ENCODE measurements at places on chromosomes 1 and 21.

DNA sequence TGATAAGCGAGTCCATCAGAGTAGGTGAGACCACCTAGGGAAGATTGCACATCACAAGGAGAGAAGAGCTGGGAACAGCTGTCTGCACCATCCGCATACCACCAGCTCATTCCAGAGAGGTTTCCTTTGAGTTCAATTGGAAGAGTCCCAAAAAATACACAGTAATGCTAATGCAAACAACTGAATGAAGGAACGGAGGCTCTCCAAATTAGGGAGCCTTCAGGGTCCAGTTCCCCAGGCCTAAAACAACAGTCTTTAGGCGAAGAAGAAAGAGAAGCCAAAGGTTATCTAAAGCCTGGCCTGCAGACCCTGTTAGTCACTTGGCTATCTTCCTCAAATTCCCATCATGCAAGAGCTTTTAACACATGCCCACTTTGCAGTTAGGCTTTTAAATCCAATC, 246.4 kb downstream of the PBX1 start:
- DNase-seq: no peak

GRCh38 chr1:109895720-109896504, 14.7 kb upstream of the CSF1 start:
- DNase-seq: no peak

DNA sequence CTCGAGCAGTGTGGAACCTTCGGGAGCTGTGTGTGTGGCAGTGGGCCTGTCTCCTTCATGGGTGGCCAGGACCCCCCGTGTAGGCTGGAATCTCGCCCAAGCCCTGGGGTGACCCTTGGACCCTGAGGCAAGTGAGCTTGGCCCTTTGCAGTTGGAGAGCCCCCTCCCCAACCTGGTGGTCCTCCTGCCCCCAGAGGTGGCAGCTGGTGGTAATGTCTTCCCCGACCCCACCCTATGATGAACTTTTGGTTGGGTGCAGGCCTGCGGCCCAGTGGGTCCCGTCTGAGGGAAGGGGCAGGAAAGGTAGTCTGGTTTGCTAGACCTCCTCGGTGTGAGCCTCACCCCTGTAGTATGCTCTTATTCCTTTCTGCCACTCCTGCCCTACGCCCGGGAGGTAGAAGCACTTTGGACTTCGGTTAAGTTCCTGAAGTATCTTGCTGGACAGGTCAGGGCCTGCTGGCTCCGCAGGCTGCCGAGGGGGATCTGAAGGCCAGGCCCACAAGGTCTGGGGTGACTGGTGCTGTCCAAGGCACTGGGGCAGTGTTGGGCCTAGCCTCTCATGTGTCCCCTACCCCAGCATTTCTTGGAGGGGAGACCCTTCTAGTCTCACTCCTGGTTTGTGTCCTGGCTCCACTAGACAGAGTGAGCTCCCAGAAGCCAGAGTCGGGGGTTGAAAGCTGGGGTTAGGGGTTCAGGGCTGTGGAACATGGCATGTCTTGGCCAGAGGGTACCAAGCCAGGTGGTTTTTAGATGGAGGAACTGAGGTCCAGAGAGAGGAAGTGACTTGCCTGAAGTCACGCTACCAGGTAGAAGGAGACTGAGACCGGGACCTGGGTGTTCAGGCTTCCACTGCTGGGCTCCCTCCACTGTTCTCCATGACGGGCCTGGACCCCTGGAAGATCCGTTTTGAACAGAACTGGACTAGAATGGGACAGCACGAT, 1.8 kb downstream of the ZNF362 start:
- DNase-seq: no peak

DNA sequence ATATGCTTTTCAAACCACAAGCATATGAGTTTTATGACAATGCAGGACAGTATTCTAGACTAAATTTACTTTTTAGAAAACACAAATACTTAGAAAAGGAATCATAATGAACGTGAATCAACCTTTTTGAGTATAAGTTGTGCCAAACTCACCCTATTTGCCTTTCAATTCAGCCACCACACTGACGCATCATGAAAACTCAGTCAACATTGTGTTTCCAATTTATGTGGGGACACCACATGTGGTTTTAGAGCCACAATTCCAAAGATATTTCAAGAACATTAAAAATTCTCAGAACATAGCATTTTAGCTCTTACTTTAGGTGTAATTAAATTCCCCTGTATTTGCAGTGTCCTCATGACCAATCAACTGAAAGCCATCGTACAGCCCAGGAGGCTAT, 118.8 kb downstream of the PTBP2 start:
- no peak for DNase-seq

GRCh38 chr1:35864813-35865212, 18.2 kb upstream of the AGO1 start:
- no peak for DNase-seq

GRCh38 chr1:40404670-40405462, 31.3 kb downstream of the SMAP2 start:
- DNase-seq: no peak

DNA sequence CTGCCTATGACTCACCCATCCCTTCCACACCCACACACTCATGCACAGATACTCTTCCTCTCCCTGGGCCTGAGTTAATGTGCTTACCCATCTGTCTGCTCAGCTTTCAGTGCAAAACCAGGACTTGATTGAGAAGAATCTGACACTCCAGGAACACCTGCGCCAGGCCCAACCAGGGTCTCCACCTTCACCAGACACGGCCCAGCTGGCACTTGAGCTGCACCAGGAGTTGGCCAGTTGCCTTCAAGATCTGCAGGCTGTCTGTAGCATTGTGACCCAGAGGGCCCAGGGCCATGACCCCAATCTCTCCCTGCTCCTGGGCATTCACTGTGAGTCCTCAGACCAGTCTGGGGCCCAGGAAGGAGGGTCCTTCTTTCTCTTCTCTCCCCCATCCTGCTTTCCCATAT, 3.5 kb upstream of the SH3BGRL3 start:
- DNase-seq: no peak

DNA sequence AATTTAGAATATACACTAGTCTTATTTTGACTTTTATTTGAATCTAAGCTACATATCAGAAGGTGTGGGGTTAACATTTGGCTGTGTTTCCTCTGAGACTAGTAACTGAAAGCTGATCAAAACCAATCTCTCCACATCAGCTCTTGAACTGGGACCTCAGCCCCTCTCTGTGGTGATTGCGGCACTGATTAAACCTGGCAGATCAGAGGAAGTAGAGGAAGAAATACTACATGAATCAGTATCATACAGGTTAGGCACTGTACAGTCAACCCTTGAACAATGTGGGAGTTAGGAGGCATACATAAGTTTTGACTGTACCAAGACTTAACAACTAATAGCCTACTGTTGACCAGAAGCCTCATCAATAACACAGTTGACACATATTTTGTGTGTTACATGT, 122.5 kb upstream of the C1orf87 start:
- DNase-seq: no peak

DNA sequence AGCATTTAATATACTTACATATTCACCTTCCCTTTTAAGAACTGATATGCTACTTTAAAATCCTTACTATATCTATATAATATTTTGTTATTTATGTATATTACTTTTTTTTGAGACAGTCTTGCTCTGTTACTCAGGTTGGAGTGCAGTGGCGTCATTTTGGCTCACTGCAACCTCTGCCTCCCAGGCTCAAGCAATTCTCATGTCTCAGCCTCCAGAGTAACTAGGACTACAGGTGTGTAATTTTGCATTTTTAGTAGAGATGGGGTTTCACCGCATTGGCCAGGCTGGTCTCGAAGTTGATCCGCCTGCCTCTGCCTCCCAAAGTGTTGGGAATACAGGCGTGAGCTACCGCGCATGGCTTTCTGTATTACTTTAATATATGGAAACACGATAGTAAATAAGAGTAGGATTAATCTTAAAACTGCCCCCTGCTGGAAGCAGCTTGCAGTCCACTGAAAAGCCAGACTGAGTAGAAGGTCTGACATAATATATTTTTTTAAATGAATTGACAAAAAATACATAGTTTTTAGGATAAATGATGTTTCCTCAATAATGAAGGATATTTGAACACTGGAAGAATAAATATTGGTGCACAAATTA, 24.4 kb downstream of the RCAN3 start:
- peak; percentile 28 for DNase-seq
